ENCODE measurements at places on chromosomes 3 and 15. TPM values are rescaled to one million over a fixed set of nuclear protein-coding genes. Genes with fewer than 3 reads are reported as not detected.
A peak's percentile ranks its signal among the peaks of the same experiment; 100 is the strongest.

- peak; percentile 23 for DNase-seq
Measured at GRCh38 chr15:37142371-37142770, 42.0 kb upstream of the MEIS2 start.

Gene STAC
- 1.7 TPM for total RNA-seq

Gene SLC15A2
- 1.0 TPM for total RNA-seq

DNA sequence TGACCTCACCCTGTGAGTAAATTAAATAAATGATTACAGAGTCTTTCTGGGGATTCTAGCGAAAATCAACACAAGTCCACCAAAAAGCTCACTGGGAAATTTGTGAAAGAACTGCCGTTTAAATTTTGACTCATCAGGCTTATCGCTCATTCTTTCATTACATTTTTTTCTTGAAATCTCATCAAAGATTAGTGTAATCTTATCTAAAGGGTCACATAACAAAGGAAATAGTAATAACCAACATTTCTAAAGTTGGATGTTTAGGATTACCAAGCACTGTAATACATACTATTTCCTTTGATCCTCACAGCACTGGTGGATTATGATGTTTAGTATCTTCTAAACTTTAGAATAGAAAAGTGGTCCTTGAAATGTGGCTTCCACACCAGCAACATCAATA is 111.1 kb upstream of the CBLB start:
- no peak for DNase-seq

- DNase-seq, result no peak
Measured at GRCh38 chr15:40558952-40559742, 5.7 kb downstream of the CCDC32 start.

Gene CCDC54
- total RNA-seq, result not detected

DNA sequence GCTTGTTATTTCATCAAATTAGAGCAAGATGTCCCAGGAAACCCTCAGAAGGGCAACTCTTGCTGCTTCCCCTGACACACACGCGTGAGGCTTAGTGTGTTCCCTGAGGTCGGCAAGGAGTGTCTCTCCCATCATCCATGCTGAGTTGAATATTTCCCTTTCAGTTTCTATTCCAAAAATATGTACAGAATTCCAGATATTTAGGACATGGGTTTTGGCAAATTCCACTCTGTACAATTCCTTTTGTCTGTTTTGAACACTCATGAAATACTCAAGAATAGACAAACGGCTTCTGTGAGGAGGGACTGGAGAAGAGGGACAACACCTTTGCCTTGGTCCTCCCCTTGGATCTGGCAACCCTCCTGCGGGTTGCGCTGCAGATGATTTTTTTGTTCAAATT is 138.0 kb downstream of the DUT start:
- no peak for DNase-seq

Gene GOLGA6D
- not detected for total RNA-seq

- no peak for DNase-seq
Measured at GRCh38 chr3:23157331-23157730, 45.8 kb upstream of the UBE2E2 start.

GRCh38 chr3:178618197-178618596 is 82.0 kb downstream of the KCNMB2 start:
- DNase-seq, result no peak

DNA sequence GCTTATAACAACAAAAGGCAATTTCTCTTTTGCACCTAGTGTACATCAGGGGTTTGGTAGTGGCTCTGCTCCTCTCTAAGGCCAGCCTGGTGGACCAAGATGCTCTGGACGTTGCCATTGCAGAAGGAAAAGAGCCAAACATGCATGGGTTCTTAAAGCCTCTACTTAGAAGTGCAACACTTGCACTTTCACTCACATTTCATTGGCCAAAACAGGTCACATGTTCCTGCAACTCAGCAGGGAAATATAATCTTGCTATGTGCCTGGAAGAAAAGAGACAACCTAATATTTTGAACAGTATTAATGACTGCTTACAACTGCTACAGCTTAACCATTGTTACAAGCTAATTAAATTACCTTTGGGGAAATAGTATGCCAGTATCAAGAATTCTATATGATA is 182.9 kb downstream of the IL5RA start:
- DNase-seq, result no peak
